Right renal pelvis (tissue), 4 donors: ENCODE measurements at places on chromosomes 2 and 18. TPM values are rescaled to one million over a fixed set of nuclear protein-coding genes. Genes with fewer than 3 reads are reported as not detected.

MFSD2B gene
- 3.9 TPM for polyA plus RNA-seq

HOXD3 gene
- 25.2 TPM for polyA plus RNA-seq

SALL3 gene
- 11.3 TPM for polyA plus RNA-seq

GMPPA gene
- polyA plus RNA-seq, result 42.9 TPM

CRYBA2 gene
- polyA plus RNA-seq, result not detected

NR4A2 gene
- 0.53 TPM for polyA plus RNA-seq

GALNT5 gene
- polyA plus RNA-seq, result 0.36 TPM

KIF3C gene
- 19.7 TPM for polyA plus RNA-seq

C2orf81 gene
- polyA plus RNA-seq, result 6.8 TPM

RND3 gene
- polyA plus RNA-seq, result 60.8 TPM

ELOA2 gene
- polyA plus RNA-seq, result 0.03 TPM

ALPP gene
- not detected for polyA plus RNA-seq

KLHL30 gene
- 0.47 TPM for polyA plus RNA-seq

HJURP gene
- 22.0 TPM for polyA plus RNA-seq

GRCh38 chr2:62774555-62775366 is 69.2 kb downstream of the EHBP1 start:
- peak; percentile 25 for DNase-seq

- no peak for DNase-seq
These were observed 160.8 kb upstream of the AGAP1 start for GRCh38 chr2:235333076-235333475.

DNA sequence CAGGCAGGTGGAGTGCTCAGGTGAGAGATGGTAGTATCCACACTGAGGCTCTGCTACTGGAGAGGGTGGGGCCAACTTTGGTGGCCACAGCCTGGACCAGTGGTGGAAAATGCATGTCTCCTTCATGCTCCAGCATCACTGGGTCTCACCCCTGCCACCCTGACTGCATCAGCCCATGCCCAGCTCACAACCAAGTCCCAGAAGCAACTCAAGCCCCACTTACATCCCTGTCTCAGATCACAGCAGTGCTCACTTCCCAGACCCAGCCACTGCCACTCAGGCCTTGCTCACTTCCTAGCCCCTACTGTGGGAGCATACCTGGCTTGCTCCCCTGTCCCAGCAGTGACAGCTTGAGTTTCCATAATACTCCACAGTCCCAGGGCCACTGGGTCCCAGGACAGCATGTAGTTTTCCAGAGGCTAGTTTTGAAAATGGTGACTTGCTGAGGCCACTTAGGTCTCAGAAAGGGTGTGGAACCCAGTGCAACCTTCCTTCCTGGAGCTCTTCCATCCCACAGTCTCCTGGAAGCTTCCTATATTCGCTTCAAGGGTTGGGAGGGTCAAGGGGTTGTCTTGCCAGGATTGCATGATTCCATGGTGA is 58.8 kb downstream of the GPC1 start:
- DNase-seq, result no peak

- no peak for DNase-seq
These were observed 126.6 kb downstream of the TNS1 start for GRCh38 chr2:217876253-217876570.

GRCh38 chr2:231648579-231649174 is 56.0 kb downstream of the TEX44 start:
- DNase-seq, result no peak

DNA sequence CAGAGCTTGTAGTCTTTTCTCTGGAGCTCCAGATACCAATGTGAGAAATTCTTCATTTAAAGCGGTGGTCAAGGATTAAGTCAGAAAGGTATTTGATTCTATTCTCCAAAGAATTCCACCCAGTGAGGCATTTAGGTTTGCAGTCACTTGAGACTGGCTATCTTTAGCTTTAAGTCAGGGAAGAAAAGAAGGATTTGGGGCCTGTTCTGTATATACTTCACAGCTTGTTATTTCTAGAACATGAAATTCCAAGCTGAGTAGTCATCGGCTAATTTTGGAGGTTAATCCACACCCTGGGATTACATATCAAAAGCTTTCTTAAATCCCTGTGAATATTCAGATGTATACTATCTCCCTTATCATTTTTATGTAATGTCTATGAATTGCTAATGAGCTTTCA is 39.4 kb downstream of the MYOM1 start:
- DNase-seq, result no peak

DNA sequence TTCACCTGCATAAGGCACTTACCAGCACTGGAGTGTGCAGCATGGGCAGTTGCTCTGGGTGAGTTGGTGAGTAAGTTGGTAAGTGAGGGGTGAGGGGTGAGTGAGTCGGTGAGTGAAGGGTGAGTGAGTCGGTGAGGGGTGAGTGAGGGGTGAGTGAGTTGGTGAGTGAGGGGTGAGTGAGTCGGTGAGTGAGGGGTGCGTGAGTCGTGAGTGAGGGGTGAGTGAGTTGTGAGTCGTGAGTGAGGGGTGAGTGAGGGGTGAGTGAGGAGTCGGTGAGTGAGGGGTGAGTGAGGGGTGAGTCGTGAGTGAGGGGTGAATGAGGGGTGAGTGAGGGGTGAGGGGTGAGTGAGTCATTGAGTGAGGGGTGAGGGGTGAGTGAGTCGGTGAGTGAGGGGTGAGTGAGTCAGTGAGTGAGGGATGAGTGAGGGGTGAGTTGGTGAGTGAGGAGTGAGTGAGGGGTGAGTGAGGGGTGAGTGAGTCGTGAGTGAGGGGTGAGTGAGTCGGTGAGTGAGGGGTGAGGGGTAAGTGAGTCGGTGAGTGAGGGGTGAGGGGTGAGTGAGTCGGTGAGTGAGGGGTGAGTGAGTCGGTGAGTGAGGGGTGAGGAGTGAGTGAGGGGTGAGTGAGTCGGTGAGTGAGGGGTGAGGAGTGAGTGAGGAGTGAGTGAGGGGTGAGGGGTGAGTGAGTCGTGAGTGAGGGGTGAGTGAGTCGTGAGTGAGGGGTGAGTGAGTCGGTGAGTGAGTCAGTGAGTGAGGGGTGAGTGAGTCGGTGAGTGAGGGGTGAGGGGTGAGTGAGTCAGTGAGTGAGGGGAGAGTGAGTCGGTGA is 17.1 kb downstream of the THAP4 start:
- no peak for DNase-seq

GRCh38 chr2:174153757-174154680 is 94.3 kb downstream of the OLA1 start:
- DNase-seq, result no peak

DNA sequence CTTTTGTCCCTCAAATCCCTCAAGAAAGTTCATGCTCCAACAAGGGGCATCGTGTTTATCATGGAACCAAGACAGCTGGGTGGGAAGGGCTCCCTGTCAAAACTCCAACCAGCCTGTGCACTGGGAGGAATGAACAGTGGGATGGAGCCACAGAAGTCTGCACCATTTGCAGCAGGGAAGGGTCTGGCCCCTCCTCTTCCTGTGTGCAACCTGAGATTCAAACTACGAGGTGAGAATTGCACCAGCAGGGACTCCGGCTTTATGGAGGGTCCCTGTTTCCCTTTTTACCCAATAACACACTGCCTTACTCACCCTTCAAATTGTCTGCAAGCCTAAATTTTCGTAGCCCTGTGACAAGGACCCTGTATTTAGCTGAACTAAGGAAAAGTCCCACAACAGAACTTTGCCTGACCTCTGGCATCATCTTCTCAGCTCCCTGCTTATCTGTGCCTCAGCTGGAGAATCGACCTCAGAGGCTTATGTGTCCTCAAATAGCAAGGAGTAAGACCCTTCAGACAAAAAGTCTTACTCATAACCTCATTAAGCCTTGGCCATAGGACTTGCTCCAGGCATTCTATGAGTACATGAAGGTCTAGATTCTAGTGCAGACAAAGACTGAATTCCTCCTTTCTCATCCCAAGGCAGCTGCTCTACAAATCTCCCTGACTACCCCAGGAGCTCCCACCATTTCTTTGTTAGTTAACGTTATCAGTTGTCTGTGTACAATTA is 178.3 kb upstream of the SERPINE2 start:
- DNase-seq, result no peak

GRCh38 chr2:238695538-238695937 is 152.3 kb upstream of the TWIST2 start:
- DNase-seq, result no peak

DNA sequence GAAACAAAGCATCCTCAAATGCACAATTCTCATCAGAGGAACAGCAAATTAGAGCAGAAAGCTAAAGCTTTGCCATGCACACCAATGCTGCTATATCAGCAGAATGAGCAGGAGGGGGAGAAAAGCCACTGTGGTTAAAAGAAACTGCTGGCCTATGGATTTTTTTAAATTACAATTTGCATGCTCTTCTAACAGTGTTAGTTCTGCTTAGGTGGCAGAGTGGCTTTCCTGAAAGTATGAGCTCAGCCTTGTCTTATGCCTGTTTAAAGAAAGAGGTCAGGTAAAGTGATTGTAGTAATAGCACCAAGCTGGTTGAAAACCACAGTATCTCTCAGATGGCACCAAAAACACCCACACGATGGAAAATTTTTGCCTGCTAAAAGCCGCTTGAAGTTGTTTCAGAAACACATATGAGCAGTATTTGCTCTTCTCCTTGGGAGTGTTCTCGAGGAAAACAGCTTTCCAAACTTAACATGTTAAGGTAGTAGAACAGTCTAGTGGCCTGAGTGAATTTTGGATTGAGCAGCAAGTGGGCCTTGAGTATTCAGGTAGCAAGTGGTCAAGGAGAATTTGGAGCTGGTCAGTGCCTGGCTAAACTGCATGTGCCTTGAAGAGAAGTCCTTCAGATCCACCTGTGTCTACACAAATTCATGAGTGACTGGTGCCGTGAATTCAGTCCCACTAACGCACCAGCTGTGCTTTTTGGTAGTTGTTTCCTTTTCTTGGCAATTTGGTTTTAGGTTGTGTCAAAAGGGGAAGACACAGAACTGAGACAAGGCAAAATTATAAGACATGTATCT is 19.6 kb upstream of the NDUFV2 start:
- DNase-seq, result no peak

DNA sequence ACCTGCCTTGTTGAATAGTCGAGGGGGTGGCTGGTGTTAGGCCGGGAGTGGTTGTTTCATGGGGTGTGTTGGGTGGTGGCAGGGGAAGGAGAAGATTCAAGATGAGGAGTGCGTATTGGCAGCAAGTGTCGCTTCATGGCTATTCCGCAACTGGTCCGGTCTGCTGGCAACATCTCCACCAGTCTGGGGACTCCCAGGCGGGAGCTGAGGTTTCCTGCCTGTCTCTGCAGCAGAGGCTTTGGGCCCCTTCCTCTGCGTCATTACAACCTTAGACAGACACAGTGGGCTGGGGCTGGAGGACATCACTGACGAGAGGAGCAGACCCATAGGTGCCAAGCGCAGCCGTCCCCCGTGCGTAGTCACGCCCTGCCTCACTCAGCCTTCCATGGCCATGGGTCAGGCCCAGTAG is 64.0 kb upstream of the MCFD2 start:
- DNase-seq, result no peak

- no peak for DNase-seq
These were observed 2.4 kb upstream of the MTA3 start for GRCh38 chr2:42566025-42566424.

- no peak for DNase-seq
These were observed 123.1 kb downstream of the LRRTM4 start for GRCh38 chr2:77398970-77399600.

DNA sequence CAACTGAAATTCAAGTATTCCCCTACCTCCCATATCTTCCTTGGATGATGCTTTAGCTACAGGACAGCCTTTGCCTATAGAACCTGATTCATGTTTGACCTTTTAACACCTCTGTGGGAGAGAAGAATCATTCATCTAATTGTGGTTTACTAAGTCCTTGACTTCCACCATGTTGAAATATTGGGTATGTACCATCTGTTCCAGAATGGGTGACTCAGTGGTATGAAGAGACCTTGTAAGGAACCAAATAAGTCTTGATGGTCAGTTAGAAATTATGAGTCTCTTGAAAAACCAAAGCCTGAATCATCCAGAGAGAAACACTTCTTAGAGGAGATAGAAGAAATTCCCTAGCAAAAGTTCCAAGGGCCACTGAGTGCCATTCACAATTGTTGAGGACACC is 27.5 kb downstream of the STAMBP start:
- DNase-seq, result no peak

DNA sequence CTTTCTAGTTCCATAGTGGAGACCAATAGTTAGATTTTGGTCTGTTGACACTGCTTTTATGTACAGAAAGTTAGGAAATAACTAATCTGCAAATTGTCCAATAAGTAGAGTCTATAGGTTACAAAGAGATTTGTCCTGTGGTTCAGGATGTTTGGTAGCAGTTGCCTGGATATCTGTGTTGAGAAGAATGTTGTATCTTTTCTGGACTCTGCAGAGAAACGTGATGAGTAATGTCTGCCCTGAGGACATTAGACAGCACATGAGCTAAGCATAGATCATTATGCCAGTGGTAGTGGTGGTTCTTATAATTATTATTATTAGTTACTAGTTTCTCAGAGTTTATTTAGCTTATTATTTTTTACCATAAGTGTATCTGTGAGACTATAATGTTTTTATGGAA is 65.8 kb downstream of the ANKRD62 start:
- no peak for DNase-seq

DNA sequence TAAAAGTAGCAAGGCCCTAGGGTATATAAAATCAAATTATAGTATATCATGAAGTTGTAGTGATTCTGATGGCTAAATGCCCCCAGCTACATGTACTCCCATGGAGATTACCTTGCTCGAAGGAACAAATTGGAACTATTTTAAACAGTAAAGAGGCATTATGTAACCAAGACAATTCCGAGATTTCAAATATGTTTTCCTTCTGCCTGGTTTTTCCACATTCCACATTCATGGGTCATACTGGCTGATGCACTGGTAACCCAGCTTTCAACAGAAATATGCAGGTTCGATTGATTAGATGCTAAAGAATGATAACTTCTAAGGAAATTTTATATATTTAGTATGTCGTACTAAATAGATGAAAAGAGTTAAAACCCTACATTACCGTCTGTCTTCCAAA is 62.3 kb upstream of the MGAT4A start:
- DNase-seq, result no peak

DNA sequence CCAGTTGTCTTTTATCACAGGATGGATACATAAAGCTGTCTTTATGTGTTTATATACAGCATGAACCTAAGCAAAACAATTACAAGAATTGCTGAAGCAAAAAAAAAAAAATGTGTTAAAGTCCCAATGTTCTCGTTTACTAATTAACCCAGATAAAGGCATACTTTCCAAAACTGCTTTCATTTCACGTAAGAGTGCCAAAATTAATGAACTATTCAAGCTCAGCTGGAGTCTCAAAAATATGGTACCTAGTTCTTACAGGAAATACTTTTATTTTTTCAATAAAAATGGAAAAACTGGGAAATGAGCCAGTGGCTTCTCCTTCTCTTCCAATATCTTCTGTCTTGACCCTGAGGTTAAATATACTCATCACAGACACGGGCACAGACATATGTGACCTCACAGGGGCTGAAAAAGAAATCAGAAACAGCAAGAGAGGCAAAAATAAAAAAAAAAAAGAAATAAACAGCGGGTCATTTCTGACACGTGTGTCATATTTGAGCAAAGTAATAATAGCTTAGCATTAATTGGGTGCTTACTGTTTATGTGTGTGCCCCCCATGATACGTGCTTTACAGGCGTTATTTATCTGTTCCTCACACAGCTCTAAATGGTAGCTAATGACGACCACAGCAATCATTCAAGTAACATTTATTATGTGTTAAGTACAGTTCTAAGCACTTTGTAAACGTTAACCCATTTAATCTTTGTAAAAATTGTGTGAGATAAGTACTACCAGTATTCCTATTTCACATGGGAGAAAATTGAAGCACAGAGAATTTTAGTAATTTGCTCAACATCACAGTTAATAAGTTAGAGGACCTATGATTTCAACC is 158.0 kb upstream of the MMADHC start:
- DNase-seq, result no peak
